Activated CD4-positive, alpha-beta T cell treated with anti-CD3 and anti-CD28 coated beads, Interleukin-2, amount 10 ng/mL, durations not matched to agents 7 days and 5 days (primary cell): ENCODE measurements at places on chromosomes 16 and 17. TPM values are rescaled to one million over a fixed set of nuclear protein-coding genes. Genes with fewer than 3 reads are reported as not detected.

Gene METRN
- total RNA-seq: 2.5 TPM

Gene NTHL1
- total RNA-seq: 34.4 TPM

Gene GCGR
- total RNA-seq: not detected

Gene SLC16A6
- 5.6 TPM for total RNA-seq

Gene TP53TG3C
- not detected for total RNA-seq

Gene SLC16A11
- not detected for total RNA-seq

Gene KCTD11
- 11.2 TPM for total RNA-seq

Gene PROCA1
- 5.5 TPM for total RNA-seq

Gene MATCAP1
- total RNA-seq: 51.4 TPM

Gene CSF3
- not detected for total RNA-seq

Gene RBL2
- total RNA-seq: 188 TPM

Gene CHD3
- total RNA-seq: 216 TPM

Gene C16orf92
- total RNA-seq: not detected

Gene TMEM220
- total RNA-seq: 0.42 TPM

Gene KRTAP9-3
- total RNA-seq: not detected

Gene ACACA
- 38.7 TPM for total RNA-seq

Gene ACE
- total RNA-seq: 5.9 TPM

Gene CLDN9
- total RNA-seq: not detected

Gene TAT
- not detected for total RNA-seq

Gene SLFN14
- not detected for total RNA-seq

Gene RAB11FIP4
- total RNA-seq: 35.5 TPM

Gene G6PC3
- total RNA-seq: 18.1 TPM

Gene TBC1D3K
- total RNA-seq: not detected
